ENCODE measurements at places on chromosomes 16 and 17.

DNA sequence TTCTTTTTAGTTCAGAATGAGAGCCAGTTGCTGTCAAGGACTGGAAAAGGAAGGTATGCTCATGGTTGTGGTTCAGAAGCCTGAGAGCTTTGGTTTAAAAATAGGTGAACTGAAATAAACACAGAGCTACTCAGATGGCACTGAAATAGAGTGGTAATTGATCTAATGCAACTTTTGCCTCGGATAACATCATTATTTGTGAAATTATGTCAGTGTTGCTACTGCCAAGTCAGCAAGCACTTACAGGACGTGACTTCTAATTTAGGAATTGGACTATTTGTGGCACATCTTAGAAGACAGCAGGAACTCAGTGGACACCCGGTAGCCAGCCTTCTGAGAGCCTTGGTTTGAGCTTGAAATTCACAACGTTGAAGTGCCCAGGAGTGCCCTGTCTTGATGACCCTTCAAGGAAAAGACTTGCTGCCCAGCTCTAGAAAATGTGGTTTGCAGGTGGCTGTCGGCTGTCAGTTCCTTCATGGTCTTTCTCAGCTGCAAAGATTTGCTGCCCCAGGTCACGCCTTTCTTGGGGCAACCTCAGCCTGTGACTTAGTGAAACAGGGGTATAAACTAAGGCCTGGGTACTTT lies 42.0 kb upstream of the XYLT1 start:
- ATAC-seq: no peak

DNA sequence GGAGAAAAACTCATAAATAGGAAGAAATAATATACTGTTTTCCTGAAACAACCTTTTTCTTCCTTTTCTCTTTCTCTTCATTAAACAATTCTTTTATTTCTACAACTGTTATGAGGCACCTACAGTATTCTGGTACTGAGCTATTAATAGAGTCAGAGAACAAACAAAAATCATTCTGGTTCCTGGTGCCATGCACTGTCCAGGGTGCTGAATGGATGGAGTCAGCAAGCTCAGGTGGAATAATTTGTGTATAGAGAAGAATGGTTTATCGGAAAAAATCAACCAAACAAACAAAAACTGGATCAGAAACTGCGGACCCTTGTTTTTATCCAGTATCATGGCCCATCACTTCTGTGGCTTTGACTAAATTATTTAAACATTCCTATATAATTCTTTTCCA lies 430.3 kb upstream of the GOT2 start:
- ATAC-seq: no peak

DNA sequence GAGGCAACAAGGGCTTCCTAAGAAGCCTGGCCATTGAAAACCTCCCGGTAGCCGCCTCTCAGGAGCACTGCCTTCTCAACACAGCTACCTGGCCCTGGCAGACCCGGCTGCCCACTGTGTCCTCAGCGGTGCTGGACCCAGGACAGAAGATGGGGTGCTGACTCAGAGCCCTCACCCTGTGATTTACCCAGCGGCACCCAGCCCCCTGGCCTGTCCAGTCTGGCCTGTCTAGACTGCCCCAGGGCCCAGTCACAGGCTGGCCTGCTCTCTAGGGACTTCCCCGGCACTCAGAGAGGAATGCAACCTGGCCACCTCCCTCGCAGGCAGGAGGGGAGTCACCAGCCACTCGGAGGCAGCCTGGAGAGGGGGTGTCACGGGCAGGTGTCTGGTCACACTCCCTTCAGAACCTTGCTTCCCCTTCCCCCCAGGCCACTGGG lies 20.1 kb downstream of the PIEZO1 start:
- ATAC-seq: no peak

GRCh38 chr17:44083250-44083849 lies 12.8 kb downstream of the G6PC3 start:
- ATAC-seq: no peak

GRCh38 chr17:19337712-19338023 lies 24.9 kb downstream of the B9D1 start:
- no peak for ATAC-seq

DNA sequence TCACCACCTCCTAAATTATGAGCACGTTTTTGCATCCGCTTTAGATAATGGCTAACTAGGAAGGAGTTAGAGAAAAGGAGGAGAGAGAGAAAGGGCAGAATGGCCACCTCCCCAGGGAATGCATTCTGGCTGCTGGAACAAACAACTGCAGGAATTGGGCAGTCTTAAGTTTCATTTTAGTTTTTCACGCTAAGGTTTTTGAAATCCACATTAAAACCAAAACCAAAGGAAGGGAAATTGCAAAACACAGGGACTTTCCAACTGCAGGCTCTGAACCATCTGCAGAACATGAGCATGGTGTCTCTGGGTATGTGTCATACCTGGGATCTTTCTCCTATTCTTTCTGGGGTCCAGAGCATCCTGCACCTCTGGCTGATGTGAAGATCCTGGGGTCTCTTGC lies 12.1 kb upstream of the CCL8 start:
- no peak for ATAC-seq

Measured in activated CD4-positive, CD25-positive, alpha-beta regulatory T cell treated with anti-CD3 and anti-CD28 coated beads, Interleukin-2, amount 50 U/mL, for 24 hours (primary cell).